ENCODE measurements at places on chromosomes 2 and 18.

DNA sequence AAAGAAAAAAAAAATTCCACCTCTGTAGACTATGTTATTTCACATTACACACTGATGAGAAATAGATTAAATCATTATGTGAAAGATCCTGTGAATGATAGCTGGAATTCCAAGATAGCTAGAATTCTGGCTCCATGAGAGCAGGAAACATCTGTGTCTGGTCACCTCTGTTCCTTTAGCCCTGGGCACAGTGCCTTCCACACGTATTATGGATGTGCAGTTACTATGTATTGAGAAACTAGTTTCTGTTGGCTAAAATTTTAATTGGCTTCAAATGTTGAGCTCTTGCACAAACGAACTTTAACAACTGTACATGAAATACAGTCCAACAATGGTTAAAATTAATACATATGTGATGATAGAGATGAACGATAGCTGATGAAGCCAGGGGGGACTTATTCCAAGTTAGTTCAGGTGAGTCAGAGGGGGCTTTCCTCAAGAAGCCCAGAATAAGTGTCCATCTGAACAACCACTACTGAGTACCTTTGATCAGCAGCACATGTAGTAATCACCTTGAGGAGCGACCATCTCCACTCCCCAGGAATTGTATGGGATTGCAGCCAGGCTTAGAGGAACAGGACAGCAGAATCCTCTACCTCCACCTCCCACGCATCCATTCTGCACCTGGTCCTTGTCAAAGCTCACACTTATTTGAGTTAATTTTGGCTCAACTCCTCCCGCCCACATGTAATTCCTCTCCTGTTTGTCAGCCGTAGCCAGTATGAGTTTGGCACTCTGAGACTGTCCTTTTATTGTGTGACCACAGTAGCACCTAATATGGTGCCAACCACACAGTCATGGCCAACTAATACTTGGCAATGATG is 68.6 kb downstream of the NABP1 start:
- no peak for DNase-seq

- DNase-seq: no peak
Observed at GRCh38 chr2:168456521-168457189, 583 bp downstream of the CERS6 start.

- no peak for DNase-seq
Observed at GRCh38 chr2:239593455-239593854, 192.6 kb upstream of the HDAC4 start.

- DNase-seq: peak; percentile 82
Observed at GRCh38 chr2:42840760-42841159, 48.4 kb upstream of the HAAO start.

GRCh38 chr2:206443735-206444527 is 599 bp downstream of the ADAM23 start:
- no peak for DNase-seq

DNA sequence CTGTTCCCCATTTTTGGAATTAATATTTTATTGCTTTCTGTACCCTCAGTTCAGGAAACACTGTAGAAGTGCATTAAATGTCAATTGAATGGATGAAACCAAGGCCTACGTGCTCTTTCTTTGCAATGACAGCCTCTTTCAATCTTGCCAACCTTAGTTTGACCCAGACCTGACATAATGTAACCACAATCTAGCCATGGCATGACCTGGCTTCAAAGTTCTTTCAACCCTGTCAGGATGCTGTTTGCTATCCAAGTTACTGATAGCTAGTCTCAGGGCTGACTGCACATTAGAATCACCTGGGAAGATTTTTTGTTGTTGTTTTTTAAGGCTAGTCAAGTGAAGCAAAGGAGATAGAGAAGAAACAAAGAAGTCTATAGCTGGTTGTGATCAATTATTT is 190.9 kb upstream of the PKDCC start:
- no peak for DNase-seq

- DNase-seq: no peak
Observed at GRCh38 chr2:217415316-217415715, 555.5 kb upstream of the TNP1 start.

DNA sequence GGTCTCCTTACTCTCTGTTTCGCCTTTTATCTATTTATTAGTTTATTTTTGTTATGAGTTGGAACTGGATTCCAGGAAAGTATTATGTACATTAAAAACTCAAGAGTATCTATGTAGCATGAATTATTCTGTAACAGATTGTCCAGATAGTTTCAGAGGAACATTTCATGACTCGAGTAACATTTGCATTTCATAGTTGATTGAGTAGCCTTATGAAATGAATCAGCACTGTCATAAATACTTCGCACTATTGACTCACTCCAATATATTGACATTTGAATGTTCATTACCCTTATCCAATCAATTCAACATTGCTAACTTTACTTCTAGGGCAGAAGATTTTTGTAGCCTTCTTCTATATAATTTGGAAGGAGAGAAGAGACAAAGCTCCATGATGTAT is 11.3 kb upstream of the VRK2 start:
- DNase-seq: no peak

GRCh38 chr2:70094978-70095719 is 7.9 kb downstream of the PCBP1 start:
- DNase-seq: peak; percentile 84

DNA sequence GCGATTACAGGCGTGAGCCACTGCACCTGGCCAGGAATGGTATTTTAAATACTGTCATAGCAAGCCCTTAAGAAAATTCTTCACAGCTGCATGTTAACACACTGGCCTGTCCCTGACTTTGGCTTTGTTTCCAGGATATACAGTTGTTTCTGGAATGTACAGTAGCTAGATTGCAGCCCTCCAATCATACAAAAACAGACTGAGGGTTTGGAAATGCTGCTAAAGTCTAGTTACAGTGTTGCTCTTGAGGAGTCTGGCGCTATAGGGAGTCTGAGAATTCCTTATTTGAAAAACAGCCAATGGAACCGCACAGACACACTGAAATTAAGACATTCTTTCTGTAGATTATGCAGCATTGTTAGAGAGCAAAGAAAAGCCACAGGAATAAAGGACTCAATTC is 37.7 kb downstream of the STON1 start:
- DNase-seq: no peak

All from mesenteric fat pad (tissue), 1 donor.